KBM-7 (cell line): ENCODE measurements at places on chromosomes 6 and 20.

DNA sequence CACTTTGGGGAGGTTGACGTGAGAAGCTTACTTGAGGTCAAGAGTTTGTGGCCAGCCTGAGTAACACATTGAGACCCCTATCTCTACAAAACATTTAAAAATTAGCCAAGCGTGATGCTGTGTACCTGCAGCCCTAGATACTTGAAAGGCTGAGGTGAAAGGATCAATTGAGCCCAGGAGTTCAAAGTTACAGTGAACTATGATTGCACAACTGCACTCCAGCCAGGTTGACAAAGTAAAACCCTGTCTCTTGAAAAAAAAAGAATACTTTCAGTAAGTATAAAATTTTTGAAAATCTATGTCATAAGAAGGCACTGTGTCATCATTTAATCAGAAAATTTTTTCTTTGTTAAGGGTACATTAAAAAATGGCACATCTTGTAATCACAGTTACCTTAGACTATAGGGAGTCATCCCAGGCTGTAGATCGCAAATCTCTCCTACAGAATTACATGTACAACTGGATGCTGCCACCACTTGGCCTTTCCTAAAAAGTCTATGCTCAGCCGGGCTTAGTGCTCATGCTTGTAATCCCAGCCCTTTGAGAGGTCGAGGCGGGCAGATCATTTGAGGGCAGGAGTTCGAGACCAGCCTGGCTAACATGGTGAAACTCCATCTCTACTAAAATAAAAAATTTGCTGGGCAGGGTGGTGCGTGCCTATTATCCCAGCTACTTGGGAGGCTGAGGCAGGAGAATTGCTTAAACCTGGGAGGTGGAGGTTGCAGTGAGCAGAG, 17.0 kb upstream of the MRS2 start:
- no peak for DNase-seq

DNA sequence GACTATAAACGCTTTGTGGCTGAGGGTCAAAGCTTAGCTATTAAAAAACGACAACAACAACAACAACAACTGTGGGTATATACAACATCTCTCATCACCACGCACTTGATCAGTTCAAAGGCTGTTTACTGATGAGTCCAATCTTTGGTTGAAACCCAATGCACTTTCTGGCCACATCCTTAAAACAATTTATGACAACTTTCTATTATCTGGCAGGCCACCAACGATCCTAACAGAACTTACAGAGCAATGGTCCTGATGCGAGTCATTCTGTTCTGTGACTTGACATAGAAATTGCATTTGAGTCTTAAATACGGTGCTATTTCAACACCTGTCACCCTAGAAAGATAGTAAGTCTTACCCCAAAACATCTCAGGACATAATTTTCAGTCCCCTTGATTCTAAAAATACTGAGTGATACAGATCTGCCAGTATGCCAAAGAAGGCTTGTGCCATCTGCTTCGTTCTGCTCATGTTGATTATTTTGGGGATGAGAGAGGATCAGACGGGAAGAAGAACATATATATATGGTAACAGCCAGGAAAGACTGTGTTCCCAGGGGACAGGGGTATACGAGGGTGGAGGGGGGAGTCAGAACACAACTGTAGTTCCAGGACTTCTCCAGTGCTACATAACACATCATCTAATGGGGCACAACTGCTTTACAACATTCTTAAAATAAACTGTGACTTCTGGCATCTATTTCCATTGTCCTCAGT, 55.8 kb downstream of the PLAGL1 start:
- no peak for DNase-seq

DNA sequence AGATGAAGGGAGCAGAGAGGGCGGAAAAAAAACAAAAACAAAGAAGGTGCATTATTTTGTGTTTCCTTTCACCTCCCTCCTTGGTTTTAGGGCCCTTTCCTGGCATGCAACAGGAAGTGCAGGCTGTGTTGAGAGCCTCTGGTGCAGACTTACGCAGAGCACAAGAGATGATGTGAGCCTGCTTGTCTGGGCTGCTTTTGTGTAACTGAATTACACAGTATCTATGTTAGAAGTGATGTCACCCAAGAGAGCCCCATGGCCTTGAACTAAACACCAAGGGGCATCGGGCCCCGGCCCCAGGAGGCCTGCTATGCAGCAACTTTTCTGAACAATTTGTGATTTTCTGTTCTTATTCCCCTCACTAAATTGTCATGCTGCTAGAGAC, 25.5 kb downstream of the GNAS start:
- no peak for DNase-seq

DNA sequence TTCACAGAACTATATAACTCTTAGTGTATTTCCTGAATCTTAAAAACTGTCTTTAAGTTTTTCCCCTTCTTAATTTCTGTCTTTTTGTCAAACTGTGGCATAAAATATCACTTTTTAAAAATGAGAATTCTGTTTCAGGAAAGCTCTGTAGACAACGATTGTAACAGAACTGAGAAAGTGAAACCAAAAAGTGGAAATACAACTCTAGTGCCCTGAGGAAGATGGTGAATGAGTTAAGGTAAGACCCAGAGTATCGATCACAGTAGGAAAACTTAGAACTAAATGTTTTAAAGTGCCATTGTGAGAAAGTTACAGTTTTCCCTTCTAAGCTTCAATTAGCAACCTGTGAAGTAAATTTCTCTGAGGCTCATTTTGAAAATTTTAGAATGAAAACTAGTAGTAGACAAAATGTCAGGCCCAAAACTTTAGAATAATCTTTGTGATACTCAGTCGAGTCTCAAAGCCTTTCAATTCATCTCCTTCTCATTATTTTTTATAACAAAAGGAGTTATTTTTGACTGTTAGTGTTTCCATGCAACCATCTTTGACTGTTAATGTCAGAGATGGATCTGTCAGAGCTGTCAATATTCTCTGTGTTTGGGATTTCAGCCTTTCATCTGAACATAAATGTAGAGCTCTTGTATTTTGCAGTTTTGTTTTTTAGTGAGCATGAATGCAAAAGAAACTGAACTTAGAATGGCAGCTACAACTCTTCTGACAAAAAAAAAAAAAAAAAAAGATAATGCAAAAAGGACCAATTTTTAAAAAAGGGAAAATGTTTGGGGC, 19.0 kb upstream of the TRDN start:
- DNase-seq, result peak; percentile 9

DNA sequence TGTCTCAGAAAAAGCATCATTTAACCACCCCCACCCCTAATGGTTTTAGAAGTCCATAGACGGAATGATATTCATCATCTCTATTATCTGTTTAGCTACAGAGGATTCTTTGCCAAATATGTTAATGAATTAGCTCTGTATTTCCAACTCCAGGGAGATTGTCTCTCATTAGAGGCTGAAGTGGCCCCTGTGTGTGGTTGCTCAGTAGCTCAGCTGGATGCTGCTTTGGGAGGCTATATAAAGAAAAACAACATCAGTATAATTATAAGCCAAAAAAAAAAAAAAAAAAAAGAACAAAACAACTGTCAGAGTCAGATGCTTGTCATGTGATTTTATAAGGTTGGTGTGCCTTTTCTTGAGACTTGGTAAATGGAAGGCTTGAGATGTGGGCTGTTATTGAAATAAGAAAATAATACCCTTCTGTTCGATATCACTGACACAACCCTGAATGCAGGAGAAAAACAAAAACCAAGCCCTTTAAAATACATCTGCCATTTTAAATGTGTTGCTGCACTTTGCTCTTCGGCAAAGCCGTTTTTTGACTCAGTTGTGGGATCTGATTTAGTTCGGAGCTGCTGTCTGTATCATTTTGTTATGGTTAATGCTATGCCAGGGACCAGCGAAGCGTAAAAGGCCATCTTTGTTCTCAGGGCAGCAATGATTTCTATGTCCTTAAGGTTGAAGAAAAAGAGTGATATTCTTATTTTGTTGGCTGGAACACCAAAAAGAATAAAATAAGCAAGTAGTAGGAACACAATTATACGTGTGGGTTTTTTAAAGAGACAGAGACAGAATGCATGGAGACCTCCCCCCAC, 422.6 kb downstream of the QKI start:
- no peak for DNase-seq

GRCh38 chr20:38297916-38298674, 5.9 kb upstream of the BPI start:
- DNase-seq, result no peak
